ENCODE measurements at places on chromosomes 12 and 14.

DNA sequence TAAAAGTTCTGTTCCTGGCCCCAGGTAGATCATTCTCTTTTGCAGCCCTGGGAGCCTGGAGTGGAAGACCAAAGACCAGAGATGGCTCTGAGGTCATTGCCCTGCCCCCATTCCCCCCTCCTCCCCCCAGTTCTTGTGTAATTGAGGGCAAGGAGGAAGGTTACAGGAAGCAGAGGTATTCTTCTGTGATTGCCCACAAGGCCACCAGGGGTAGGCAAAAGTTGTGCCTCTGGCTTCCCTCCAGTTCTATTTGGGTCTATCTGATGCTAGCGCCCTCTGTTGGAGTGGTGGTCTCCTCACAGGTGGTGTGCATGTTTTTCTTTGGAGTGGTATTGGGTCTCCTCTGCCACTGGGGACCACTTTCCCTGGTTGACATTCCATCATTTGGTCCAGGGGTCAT, 41.2 kb upstream of the CRY1 start:
- no peak for DNase-seq

DNA sequence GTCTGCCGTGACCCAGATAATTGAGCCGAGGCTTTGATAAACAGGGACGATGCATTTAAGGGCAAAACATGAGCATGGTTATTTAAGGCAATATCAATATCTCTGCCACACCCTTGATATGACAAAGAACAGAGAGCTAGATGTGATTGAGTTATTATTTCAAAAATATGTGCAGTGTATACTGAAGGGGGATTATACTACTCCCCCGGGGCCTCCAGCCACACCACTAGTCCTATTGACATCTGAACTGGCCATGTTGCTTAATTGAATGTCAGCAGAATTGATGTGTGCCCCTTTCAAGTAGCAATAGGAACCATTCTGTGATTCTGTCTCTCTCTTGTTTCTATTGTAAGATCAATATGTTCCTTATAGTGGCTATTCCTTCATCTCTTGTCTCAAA, 794.8 kb upstream of the SEL1L start:
- DNase-seq: no peak

GRCh38 chr14:105852378-105853088, 326.1 kb downstream of the TMEM121 start:
- DNase-seq: no peak

GRCh38 chr12:87246726-87247125, 782.5 kb downstream of the C12orf50 start:
- no peak for DNase-seq

Data from ureter (tissue), 1 donor.